DND-41 (cell line): ENCODE measurements at places on chromosomes 16 and 17.

- DNase-seq = no peak
These were observed 88.0 kb downstream of the CMIP start for GRCh38 chr16:81532491-81533174.

GRCh38 chr16:561413-561794, 1.2 kb downstream of the PRR35 start:
- no peak for DNase-seq

- no peak for DNase-seq
These were observed 191.9 kb upstream of the KCNJ16 start for GRCh38 chr17:69883120-69883519.

DNA sequence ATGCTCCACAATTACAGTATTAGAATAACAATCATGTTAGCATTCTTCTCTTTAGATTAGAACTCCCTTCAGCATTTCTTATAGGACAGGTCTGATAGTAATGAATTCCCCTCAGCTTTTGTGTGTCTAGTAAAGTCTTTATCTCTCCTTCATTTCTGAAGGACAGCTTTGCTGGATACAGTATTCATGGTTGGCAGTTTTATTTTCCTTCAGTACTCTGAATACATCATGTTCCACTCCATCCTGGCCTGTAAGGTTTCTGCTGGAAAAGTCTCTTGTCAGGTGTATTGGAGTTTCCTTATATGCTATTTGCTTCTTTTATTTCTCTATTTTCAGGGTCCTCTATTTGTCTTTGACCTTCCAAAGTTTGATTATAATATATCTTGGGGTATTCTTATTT, 4.0 kb upstream of the ABCA10 start:
- DNase-seq = no peak

- no peak for DNase-seq
These were observed 14.2 kb upstream of the HAPSTR1 start for GRCh38 chr16:9077091-9077809.

DNA sequence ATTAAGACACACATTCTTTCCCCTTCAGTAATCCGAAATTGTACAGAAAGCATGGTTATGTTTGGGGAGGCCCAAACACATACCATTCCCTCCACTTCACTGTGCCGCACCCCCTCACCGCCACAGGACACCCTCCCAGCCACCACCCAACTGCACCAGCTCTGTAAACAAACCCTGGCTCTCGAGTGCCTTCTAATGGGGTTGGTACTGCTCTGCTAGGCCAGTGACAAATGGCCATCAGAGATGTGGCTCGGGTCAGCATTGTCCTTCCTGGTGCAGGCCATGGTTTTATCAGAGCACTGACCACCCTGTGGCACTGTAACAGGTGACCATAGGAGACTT, 24.0 kb upstream of the SREBF1 start:
- DNase-seq = no peak

DNA sequence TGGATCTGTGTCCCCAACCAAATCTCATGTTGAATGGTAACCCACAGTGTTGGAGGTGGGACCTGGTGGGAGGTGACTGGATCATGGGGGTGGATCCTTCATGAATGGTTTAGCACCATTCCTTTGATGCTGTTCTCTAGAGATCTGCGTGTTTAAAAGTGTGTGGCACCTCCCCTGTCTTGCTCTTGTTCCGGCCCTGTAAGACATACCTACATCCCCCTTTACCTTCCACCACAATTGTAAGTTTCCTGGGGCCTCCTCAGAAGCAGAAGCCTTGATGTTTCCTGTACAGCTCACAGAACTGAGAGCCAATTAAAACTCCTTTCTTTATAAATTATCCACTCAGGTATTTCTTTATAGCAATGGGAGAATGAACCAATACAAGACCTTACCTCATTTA, 257.7 kb downstream of the XYLT1 start:
- DNase-seq = no peak

- DNase-seq = no peak
These were observed 10.2 kb downstream of the GP2 start for GRCh38 chr16:20317117-20317516.

GRCh38 chr16:2328428-2328827, 12.1 kb downstream of the ABCA3 start:
- no peak for DNase-seq
